Thoracic aorta (tissue), 2 donors: ENCODE measurements at places on chromosomes 7 and 10. TPM values are rescaled to one million over a fixed set of nuclear protein-coding genes. Genes with fewer than 3 reads are reported as not detected.

The HMX3 gene
- not detected for total RNA-seq

DNA sequence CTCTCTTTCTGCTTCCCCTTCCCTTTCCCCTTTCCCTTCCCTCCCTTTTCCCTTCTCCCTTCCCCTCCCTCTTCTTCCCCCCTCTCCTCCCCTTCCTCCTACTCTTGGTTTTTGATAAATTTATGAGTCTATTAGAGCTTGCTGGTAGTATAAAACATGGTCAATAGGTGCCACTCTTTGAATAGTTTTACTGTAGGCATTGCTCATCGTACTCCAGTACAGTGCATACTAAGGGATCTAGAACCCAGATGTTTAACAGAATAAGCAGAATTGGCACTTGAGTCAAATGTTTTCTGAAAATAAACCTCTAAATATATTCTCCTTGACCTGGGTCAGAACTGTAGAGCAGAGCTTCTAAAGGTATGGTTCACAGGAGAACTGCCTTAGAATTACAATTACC lies 126.7 kb downstream of the SORCS3 start:
- no peak for DNase-seq

The POM121 gene
- 21.5 TPM for total RNA-seq

The FAM180A gene
- 79.1 TPM for total RNA-seq

GRCh38 chr10:45378914-45379726 lies 5.1 kb downstream of the ALOX5 start:
- no peak for DNase-seq

DNA sequence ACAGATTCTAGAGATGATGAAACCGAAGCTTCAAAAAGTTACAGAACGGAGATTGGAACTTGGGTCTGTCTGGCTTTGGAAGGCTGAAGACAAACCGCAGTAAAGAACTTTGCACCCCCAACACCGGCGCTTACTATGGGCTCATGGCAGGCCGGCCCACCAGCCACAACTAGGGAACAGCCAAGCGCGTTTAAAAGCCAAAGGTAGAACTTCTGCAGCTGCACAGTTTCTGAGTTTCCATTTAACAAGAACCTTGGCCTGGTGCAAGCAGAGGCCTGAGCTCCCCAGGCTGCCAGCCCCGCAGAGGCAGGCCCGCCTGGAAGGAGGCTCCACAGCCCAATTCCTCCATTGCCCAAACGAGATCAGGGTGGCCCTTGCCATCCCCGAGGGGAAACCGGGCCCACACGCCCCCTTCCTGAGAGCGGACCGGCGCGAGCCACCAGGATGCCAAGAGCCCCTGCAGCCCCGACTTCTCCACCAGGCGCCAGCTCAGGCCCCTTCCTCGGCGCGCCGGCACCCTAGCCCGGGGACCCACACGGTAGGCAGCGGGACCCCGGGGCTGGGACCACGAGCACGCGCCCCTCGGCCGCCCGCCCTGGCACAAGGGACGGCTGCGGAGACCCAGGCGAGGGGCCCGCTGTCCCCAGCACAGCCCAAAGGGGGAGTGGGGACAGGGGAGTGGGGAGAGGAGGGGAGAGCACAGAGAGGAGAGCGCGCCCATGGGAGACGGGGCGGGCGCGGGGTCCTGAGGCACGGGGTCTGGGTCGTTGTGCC lies 566 bp downstream of the MAD1L1 start:
- no peak for DNase-seq

The OR2A42 gene
- total RNA-seq, result 0.49 TPM

The TCERG1L gene
- not detected for total RNA-seq

- DNase-seq, result no peak
Measured at GRCh38 chr10:102665904-102666509, 21.7 kb downstream of the TRIM8 start.

DNA sequence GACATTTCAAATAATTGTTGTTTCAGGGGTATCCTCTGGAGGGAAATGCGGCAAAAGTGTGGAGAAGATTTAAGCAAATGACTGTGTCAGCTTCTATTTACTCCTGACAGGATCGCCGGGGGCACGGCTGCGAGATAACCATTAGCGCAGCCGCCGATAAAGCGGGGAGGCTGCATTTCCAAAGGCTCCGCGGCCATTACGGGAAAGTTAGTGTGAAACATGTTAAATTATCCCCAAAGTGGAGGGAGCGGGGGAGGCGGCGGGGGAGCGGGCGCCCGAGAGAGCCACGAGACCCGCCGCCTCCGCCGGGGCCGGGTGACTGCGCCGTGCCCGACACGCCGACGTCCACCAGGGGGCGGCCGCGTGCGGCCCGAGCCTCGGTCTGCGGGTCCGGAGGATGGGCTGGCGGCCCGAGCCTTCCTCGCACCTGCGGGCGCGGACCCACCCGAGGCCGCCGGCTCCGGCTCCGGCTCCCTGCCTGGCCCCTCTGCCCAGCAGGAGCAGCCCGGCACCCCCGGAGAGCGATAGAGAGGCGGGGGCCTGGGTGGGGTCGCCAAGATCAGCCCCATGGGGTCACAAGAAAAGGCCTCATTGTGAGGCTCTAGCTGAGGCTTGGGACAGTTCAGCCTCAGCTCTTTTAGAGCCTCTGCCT lies 74.4 kb upstream of the PAX2 start:
- DNase-seq, result no peak

DNA sequence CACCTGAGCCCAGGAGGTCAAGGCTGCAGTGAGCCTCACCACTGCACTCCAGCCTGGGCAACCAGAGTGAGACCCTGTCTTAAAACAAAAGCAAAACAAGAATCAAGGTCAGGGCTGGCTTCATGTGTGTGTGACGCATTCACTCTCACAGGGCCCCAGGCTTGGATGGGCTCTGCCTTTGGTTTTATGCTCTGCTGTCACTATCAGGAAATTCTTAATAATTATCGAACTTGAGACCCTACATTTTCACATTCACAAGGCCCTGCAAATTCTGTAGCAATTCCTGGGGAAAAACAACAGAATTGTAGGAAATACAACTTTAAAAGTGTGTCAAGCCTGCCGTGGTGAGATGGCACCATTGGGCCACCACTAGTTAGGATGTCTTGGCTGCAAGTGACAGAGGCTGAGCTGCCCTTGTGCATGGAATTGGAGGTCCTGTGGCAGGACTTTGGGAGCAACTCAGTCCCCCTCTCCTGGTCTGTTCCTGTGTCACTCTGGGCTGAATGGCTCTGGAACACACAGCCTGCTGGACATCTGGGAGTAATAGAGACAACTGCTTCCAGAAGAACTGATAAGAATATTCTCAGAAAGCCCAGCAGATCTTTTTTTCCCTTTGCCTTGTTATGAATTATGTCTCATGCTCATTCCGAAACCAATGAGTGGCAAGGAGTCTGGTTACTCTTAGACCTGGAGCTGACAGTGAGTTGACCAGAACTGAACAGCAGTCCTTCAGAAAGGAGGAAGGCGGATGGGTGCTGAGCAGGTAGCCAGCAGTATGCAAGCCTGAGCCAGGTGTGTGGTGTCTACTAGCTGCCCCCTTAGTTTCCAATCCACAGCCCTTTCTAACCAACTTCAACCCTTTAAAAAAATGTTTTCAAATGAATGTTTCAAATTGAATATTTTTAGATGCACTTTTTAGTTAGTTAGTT lies 3.6 kb downstream of the UBE2D4 start:
- no peak for DNase-seq

DNA sequence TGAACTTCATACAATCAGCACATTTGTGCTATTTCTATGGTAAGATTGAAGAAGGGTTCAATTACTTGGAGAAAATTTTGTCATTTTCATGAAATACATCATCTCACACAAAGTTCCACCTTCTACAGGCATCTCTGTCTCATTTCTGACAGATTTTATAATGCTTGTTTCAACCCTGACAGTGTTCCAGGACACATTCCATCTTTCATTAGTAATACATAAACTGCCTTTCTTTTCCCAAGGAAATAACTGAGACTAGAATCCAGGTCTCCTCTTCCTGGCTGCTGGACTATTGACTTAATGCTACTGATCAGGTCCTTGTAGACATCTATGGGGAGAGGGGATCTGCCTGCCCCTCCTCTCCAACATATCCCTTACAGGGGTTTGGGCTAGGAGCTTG lies 70.1 kb upstream of the PLPP4 start:
- DNase-seq, result no peak

GRCh38 chr10:100710151-100710871 lies 35.1 kb upstream of the PAX2 start:
- DNase-seq, result no peak

DNA sequence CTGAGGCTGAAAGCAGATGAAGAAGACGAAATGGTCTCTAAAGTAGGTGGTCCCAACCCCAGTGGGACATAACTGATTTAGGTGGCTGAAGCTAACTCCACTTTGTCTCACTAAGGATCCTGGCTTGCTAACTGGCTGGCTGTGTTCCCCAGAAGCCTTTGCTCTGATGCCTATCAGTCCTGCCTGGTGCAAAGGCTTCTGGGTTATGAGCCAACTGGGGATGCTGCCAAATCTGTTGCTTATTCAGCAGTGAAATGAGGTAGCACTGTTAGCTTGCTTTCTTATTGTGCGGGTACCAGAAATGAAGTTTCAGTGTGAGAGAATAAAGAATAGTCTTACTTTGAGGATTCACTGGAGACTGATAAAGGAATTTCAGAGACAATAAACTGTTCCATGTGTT lies 18.1 kb downstream of the PRKG1 start:
- DNase-seq, result peak; percentile 71

DNA sequence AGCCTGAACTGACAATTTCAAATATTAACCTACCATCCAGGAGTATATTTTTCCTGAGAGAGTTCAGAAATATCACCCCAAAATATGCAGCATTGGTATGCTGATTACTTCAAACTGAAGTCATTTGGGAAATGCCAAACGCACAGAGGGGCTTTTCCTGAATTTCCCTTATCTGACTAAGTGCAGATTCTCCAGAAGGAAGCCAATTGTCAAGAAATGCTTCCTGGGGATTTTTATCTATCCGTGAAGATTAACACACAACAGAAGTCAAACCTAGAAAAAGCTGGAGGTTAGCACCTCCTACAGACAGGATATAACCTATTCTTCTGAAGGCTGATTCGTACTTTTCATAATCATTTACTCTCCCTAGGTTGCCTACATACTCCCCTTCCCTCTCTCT lies 91.0 kb downstream of the AKR1D1 start:
- DNase-seq, result no peak

DNA sequence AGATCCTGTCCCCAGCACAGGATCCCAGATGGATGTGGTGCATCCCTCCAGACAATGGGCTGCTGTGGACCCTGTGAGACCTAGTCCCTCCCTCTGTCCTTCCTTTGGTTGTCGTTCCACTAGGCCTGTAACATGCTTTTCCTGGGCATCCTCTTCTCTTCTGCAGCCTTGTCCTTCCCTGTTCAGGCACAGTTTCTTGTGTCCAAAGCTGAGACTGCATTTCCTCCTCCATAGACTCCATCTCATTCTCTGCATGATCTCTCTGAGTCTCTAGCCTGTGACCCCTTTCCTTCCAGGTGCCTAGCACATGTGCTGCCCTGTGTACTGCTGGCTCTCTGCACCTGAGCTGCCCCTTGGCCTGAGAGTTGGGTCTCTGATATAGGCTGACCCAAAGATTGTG lies 293.5 kb upstream of the IGFBP3 start:
- DNase-seq, result no peak

The CLEC5A gene
- total RNA-seq, result 3.0 TPM

GRCh38 chr7:25311346-25311745 lies 83.1 kb upstream of the NPVF start:
- no peak for DNase-seq

The HTR5A gene
- not detected for total RNA-seq

DNA sequence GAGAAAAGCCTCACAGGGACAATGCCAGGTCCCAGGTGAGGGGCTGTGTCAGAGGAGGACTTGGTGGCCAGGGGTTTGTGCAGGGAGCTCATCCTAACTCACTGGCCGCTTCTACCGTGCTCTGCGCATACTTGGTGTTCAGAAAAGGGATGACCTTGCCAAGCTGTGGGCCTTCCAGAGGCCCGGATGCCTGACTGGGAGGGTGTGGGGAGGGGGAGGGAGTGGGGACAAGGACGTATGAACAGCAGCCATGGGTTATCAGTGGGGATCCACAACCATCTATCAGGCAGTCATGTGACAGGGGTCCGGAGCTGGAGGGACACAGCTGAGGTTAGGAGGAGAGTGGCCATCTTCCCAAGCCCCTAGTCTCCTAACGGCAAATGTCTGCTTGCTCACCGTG lies 6.2 kb downstream of the SFXN4 start:
- no peak for DNase-seq

The LRRN3 gene
- total RNA-seq, result 3.0 TPM

The TUBAL3 gene
- total RNA-seq, result not detected

The ZNF37A gene
- total RNA-seq, result 43.3 TPM

DNA sequence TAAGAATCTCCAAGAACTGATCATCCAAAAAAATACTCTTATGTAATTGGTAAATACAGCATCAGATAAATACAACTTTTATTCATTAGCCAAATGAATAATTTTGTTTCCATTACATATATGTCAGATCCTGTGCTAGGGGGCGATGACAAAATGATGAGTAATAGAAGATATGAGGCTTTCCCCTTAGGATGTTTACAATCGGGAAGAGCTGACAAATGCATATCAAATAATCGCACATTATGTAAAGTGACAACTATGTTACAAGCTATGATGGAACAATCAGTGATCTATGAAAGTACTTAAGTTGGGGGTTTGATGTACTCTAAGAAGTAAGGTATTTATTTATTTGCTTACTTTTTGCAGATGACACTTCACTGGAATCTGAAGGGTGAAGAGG lies 465.6 kb upstream of the VSTM2A start:
- DNase-seq, result no peak

- no peak for DNase-seq
Measured at GRCh38 chr7:142250705-142251104, 7.2 kb downstream of the PRSS58 start.

The CDCA7L gene
- total RNA-seq, result 2.5 TPM

GRCh38 chr10:103917302-103918052 lies 507 bp downstream of the STN1 start:
- no peak for DNase-seq

The STAG3 gene
- total RNA-seq, result 0.56 TPM

DNA sequence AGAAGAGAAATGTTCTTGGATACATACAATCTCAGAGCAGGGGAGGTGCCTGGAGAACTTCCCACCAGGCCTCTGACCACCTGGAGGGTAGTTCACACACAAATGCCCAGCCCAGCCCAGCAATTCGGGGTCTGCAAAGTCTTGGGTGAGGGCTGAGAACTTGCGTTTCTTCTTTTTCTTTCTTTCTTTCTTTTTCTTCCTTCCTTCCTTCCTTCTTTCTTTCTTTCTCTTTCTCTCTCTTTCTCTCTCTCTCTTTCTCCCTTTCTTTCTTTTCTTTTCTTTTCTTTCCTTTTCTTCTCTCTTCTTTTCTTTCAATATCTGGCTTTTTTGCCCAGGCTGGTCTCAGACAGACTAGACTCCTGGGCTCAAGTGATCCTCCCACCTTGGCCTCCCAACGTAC lies 22.4 kb downstream of the NPC1L1 start:
- DNase-seq, result no peak

- DNase-seq, result no peak
Measured at GRCh38 chr10:59830601-59831259, 75.6 kb downstream of the CCDC6 start.

DNA sequence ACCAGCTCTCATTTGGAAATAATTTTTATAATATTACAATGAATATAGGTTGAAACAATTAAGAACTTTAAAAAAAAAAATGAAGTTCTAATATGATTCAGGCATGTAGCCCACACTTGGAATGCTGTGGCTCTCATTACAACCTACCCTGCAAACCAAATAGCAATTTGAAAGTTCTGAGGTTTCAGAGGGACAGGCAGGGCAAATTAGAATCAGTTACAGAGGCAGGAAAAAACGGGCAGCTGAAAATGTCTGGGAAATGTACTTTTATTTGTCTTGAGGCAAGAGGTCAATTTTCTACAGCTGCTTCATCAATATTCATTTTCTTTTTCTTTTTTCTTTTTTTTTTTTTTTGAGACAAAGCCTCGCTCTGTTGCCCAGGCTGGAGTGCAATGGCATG lies 95.3 kb downstream of the PIP4K2A start:
- no peak for DNase-seq

GRCh38 chr10:11397980-11398580 lies 213.4 kb downstream of the USP6NL start:
- DNase-seq, result no peak
